Spleen (tissue), 13 donors: ENCODE measurements at places on chromosomes 13 and 19.
A peak's percentile ranks its signal among the peaks of the same experiment; 100 is the strongest.

GRCh38 chr13:91520952-91521351, 122.5 kb downstream of the GPC5 start:
- no peak for DNase-seq

DNA sequence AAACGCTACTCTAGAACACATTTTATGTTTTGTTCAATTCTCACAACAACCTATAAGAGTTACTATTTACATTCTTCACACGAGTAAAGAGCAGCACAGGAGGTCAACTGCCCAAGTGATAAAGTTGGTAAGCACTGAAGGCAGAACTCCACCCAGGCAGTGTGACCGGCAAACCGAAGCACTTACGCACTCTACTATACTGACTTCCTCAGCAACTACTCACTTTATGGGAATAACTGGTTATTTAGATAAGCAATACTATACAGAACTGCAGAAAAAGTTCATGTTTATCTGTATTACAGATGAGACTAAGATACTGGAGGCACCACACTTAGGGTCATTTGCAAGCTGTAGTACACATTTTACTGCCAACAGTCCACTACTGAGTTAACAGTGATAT, 28.8 kb downstream of the FOXO1 start:
- DNase-seq = no peak

DNA sequence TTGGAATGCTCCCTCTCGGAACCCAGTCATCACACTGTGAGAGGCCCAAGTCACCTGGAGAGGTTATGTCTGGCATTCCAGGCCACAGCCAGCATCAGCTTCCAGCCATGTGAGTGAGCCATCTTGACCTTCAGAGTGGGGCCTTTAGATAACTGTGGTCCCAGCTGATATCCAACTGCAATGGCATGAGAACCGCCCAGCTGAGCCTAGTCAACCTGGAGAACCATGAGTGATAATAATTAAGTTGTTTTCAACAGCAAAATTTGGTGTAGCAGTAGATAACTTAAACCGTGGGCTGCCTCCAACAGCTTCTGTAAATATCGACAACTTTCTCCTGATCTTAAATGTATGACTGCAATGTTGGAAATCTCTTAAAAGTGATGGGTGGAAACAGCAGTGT, 24.6 kb downstream of the DYRK1B start:
- DNase-seq = no peak

GRCh38 chr13:112854321-112854720, 114.7 kb upstream of the MCF2L start:
- DNase-seq = peak; percentile 61

DNA sequence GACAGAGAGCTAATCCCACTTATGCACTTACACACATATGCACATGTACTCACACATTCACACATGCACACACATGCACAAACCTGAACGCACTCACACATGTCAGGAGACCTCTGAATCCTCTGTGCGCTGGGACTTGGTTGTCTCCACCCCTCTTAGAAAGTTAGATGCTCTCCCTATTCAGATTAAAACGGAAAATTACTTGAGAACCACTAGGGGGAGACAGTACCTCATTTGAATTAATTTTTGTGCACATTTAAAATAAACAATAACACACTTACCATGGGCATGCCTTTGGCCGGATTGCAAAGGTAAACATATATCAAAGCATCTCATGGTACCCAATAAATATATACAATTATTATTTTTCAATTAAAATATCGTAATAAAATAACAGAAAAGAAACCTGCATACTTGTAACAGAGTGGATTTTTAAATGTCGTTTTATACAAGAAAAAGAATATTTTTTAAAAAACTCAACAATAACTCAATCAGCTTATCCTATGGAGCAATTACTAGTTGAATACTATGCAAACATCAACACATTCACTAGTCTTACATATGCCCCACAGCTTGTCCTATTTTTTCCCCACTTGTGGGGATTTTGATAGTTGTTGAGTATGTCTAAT, 9.5 kb upstream of the LILRB4 start:
- no peak for DNase-seq

GRCh38 chr19:28981518-28981917, 231.4 kb downstream of the UQCRFS1 start:
- no peak for DNase-seq

DNA sequence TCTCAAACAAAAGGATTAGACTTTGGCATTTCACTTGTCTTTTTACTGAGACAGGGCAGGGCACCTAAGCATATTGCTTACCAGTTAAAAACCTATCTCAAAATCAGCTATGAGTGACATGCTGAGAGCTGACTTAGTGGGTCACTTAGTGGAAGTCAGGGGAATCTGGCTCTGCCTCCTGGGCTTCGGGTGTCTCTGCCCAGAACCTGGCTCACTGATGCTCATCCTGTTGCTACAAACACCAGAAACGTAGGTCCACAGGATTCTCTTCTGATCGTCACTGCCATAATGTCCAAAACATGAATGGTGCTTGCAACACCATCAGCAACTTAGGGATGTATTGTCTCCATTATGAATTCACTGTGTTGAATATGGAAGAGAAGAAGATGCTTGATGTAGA, 276.1 kb downstream of the ITGBL1 start:
- no peak for DNase-seq

GRCh38 chr19:49324801-49325576, at the start of gene SLC6A16:
TSS of gene SLC6A16 (minus strand) at chr19:49325191. CDS start at chr19:49311347, 13,844 bp downstream.
- DNase-seq = no peak

- no peak for DNase-seq
These were observed 217.0 kb downstream of the NBEA start for GRCh38 chr13:35159041-35159440.

- no peak for DNase-seq
These were observed 184.6 kb upstream of the IRS2 start for GRCh38 chr13:109971006-109971405.

- DNase-seq = no peak
These were observed 5.3 kb downstream of the NECTIN2 start for GRCh38 chr19:44851427-44851826.

- no peak for DNase-seq
These were observed 1.4 kb downstream of the ECH1 start for GRCh38 chr19:38830039-38830733.

DNA sequence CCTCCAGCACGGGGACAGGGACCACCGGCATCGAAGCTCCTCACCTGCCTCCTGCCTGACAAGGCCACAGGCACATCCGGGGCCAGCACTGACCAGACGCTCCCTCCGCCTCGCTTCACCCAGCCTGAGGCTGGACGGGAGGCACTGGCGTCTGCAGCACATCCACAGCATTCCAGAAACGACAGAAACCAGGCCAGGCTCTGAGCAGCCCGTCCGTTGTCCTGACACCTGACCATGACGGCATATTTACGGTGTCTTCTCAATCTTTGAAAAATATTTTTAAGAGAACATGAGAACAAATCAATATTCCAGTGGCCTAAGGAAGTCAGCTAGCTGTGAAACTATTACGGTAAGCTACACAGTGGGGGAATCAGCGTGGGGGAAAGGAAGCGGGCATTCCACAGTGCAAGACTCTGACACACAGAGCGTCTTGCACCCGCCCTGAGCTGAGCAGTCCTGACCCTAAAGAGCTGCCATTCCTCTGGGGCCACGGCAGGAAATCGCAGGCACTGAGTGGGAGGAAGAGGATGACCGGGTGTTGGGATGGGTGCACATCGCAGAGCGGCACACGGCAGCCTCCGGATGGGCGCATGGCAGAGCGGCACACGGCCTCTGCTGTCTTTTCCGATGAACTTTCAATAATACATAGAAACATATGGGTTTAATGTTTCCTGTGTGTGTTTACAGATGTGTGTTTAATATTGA, 26.8 kb downstream of the RASA3 start:
- peak; percentile 75 for DNase-seq

DNA sequence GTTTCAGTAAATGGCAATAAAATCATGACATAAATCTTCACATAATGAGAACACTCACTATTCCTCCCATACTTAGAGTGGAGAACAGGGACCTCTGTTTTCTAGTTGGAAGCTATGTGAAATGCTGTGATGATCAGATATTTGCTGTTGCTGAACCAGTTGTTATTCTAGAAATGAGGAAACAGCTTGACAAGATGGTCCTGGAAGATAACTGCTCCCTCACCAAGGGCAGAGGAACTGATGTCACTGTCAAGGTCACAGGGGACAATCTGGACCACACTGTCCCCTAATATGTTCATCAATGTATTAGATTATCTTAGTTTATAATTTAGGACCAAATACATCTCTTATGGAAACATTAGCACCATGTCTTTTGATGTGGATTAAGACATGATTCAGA, 1173.3 kb downstream of the PCDH17 start:
- no peak for DNase-seq

GRCh38 chr13:110560601-110561343, 750 bp downstream of the RAB20 start:
- DNase-seq = no peak

DNA sequence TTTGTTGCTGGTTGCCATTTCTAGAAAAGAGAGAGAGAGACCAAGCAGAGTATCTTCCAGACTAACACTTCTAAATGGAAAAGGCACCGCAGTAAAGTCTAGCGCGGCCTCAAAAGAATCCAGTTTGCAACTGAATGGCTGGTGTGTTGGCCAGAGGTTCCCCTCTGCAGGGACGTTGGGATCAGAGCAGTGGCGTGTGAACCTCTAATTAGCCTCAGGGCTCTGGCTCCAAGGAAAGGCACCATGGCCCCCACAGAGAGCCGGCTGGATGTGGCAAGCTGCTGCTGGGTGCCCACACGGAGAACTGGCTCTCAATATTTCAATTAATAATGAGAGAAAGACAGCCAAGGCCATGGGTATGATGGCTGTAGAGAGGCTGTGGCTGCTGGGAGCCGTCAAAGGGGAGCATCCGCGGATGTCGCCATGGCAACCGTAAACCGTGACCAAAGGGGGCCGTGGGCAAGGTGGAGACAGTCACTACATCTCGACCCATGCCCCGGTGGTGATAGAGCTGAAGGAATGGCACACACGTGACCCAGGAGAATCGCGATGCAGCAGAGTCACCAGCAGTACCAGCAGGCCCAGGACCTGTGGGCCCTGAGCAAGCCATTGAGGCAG, 9.5 kb downstream of the VSTM2B start:
- DNase-seq = no peak

DNA sequence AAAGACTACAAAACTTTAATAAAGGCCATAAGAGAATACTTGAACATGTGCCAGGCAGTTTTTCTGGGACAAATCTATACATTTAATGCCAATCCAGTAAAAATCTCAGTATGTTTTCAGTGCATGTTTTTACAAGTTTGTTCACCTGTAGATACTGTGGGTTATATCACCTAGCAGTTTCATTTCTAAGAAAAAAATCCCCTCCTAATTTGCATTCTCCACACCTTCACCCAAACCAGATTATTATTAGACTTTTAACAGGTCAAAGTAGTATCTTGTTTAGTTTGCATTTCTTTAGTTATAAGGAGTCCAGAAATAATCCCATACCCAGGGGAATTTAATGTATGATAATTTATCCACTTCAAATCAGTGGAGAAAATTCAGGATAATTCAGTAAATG, 17.0 kb upstream of the LPAR6 start:
- DNase-seq = no peak

GRCh38 chr13:42615691-42616090, 41.7 kb downstream of the TNFSF11 start:
- DNase-seq = no peak
